NCI-H82 (cell line): ENCODE measurements at places on chromosomes 3 and 15.

DNA sequence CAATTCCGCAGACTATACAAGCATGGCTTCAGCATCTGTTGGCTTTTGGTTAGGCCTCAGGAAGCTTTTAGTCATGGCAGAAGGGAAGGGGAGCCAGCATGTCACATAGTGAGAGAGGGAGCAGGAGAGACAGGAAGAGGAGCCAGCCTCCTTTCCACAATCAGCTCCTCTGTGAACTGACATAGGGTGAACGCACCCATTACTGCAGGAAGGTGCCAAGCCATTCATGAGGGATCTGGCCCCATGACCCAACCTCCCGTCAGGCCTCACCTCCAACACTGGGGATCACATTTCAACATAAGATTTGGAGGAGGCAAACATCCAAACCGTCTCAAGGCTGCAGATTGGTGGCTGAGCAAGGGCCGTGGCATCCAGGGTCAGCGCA lies 106.3 kb downstream of the LRRK1 start:
- no peak for DNase-seq

- no peak for DNase-seq
These were observed 570.2 kb upstream of the ALCAM start for GRCh38 chr3:104796556-104796955.

GRCh38 chr15:95018888-95019545 lies 787.7 kb downstream of the MCTP2 start:
- no peak for DNase-seq

DNA sequence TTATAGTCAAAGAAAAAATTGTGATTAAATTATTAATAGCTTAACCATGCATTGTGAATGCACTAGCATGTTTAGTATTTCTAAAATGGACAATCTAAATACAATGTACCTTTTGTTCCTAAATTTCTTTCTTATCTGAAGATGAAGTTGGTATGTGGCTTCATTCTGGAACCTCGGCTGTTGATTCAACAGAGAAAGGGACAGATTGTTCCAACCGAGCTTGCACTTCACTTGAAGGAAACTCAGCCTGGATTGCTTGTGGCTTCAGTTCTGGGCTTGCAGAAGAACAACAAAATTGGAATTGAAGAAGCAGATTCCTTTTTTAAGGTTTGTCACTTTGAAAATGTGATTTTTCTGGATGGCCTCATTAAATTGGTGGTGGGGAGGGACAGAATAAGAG lies 32.6 kb downstream of the HPS3 start:
- no peak for DNase-seq

DNA sequence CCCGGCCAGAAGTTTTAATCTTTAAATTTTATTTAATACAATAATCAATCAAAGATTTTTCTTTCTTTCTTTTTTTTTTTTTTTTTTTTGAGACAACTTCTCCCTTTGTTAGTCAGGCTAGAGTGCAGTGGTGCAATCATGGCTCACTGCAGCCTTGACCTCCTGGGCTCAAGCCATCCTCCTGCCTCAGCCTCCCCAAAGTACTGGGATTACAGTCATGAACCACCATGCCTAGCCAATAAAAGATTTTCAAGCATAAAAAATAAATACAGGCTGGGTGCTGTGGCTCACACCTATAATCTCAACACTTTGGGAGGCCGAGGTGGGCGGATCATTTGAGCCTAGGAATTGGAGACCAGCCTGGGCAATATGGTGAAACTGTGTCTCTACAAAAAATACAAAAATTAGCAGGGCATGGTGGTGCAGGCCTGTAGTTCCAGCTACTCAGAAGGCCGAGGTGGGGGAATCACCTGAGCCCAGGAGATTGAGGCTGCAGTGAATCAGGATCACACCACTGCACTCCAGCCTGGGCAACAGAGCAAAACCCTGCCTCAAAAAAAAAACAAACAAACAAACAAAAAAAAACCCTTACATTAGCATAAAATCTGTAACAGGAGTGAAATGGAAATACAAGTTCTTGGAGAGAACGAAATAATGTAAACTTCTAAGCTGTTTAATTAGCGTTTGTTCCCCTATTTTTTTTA lies 29.1 kb upstream of the SRP14 start:
- DNase-seq: no peak

GRCh38 chr15:89168316-89168833 lies 53.0 kb downstream of the RLBP1 start:
- DNase-seq: peak; percentile 86

- no peak for DNase-seq
These were observed 6.4 kb downstream of the CELSR3 start for GRCh38 chr3:48656061-48656840.

- DNase-seq: peak; percentile 48
These were observed 65.6 kb downstream of the ABTB1 start for GRCh38 chr3:127738192-127738840.

DNA sequence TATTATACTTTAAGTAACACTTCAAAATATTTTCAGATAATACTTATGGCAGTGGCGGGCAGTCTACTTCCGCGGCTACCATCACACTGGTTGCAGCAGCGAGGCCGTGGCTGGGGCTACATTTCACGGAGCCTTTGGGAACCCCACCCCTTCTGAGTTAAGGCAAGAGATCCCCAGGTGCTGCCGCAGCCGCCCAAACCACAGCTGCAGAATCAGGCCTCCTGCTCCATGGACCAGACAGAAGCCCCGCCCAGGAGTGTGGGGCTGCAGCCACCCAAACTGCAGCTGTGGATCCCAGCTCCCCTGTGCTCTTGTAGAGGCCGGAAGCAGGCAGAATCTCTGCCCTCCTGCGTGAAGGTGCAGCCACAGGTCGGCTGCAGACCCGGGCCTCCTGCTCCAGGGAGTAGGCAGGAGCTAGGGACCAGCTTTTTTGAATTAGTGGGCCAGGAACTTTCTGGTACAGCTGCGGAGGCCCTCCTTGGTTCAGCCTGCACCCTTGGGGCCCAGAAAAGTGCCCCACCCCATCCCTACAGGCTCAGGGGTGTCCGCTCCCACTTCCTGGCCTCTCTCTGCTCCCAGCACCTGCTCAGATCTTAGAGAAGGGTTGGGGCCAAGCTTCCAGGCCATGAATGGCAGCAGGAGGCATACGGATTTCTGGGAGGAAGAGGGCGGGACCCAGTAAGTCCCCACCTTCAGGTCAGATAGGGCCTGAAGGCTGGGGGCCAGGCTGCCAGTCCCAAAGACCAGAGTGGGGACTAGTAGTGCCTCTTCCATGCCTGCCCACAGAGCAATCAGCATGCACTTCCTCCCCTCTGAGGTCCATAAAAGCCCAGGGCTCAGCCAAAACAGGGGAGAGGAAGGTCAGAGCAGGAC lies 1188.8 kb upstream of the CADM2 start:
- DNase-seq: no peak

DNA sequence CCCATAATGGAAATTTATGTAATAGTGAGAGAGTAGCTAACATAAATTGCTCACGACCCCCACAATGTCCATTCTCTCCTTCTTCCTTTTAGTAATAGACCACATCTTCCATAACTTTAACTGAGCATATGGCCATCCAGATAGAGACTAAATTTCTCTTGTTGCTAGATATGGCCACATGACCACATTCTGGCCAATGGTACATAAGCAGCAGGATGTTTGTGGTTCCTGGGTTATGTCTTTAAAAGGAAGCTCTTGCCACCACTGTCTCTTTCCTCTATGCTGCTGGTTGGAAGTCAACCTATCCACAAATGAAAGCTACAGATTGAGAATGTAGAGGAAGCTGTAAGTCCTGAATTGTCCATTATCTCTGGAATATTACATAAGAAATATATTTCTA lies 59.7 kb upstream of the NPHP3 start:
- DNase-seq: no peak

DNA sequence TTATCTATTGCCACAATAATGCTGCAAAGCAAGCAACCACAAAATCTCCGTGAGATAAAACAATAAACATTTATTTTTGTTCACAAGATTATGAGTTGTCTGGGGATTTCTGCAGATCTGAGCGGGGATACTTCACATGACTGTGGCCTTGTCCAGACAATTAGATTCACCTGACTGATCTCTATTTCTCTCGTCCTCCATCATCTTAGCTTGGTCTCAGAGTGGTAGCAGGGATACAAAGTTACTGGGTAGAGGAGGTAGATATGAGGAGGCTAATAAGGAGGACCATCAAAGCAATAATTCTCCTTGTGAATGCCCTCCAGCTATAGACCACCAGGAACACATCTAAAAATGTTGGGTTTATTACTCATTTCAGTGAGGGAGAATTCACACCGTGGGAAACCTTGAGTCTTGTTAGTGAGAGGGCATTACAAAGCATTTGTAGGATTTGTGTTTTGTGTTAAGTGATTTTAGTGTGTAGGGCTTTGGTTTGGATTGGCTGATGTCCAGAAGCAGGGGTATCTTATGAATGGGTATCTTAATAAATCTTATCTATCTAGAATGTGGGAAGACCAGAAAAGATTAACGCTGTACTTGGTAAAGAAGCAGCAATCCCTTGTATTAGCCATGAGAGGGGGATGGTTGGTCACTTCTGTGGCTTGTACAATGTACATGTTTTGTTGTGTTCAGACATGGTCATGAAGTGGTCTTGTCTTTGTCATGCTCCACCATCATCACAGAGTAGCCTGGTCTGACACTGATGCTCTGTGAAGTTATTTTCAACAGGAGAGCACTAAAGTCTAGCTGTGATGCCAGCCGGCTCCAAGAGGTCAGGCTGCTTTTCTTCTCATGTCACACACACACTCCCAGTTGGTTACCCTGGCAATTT lies 287.6 kb upstream of the STT3B start:
- no peak for DNase-seq

DNA sequence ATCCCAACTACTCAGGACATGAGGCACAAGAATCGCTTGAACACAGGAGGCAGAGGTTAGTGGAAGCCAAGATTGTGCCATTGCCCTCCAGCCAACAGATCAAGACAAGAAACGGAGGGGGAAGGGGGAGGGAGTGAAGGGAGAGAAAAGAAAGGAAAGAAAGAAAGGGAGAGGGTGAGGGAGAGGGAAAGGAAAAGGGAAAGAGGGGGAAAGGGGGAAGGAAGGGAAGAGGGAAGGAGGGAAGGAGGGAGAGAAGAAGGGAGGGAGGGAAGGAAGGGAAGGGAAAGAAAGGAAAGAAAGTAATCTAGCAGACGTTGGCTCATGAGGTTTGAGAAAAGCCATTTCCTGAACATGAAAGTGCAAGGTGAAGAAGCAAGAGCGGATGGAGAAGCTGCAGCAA lies 53.1 kb upstream of the SETMAR start:
- DNase-seq: no peak

DNA sequence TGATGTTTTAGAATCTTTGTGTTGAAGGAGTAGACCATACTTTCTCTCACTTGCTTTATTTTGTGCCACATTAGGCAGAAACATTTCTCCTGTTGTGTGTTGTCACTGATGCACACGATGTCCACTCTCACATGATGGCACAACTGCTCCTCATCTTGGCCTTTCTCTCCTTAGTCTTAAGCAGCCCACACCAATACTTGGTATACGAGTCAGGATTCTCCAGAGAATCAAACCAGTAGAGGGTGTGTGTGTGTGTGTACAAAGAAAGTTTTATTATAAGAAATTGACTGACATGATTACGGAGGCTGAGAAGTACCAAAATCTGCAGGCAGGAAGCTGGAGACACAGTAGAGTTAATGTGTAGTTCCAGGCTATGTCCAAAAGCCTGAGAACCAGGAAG lies 187.1 kb downstream of the ALCAM start:
- no peak for DNase-seq

- DNase-seq: peak; percentile 40
These were observed 6.9 kb upstream of the ALPK3 start for GRCh38 chr15:84810073-84810840.

DNA sequence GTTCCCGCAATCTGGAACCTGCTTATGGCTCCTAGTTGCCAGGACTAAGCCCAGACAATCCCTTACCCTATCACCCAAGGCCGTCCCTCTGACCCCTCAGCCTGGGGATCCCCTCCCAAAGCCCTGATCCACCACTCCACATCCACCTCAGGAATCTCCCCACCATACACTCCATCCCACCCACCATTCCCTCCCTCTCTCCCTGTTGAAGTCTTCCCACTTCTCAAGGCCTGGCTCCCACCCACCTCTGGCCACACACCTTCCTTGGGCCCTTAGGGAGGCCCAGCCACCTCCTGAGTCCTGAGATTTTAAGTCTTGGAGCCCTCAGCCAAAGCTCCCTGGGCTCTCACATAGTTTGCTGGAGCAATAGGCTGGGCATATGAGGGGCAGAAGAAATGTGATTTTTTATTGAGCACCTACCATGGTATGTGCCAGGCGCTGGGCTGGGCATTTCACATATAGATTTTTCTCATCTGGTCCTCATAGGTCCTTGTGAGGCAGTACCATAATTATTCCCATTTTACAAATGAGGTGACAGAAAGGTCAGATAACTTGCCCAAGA lies 48.1 kb downstream of the HCN4 start:
- DNase-seq: no peak

DNA sequence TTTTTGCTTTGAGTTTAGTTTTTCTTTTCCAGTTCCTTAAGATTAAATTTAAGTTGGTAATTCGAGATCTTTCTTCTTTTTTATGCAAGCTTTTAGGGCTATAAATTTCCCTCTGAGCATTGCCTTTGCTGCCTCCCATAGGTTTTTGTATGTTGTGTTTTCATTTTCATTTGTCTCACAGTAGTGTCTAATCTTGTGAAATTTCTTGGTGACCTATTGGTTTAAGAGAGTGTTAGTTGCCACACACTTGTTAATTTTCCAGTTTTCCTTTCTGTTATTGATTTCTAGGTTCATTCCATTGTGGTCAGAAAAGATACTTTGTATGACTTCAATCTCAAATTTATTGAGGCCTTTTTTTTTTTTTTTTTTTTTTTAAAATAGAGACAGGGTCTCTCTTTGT lies 18.3 kb upstream of the IL20RB start:
- DNase-seq: no peak

DNA sequence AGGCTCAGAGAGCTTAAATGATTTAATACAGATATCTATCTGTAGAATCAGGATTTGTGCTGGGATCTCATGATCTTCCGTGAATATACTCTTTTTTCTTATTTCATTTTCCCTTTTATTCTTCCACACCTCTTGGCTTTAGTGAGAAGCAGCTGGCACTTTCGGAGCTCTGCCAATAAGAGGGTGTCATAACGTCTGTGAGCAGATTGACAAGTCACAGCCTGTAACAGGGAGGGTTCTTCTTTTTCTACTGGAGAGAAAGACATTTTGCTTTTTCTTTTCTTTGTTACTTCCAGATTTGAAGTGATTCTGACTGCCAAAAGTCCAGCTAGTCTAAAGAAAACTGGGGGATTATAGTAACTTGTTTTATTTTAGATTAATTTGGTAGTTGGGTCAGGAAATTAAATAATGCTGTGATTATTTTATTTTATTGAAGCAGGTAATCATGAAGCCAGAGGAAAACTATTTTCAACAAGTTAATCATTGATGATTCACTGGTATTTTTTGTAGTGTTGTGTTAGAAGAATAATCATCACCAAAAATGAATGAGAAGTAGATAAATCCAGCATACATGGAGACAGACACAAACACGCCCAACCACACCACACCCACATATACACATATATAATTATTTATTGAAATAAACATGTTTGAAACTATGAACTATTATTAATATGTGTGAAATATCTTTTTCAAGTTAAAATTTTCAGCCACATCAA lies 69.8 kb downstream of the TNFAIP8L3 start:
- DNase-seq: peak; percentile 13

- no peak for DNase-seq
These were observed 52.7 kb upstream of the LMOD3 start for GRCh38 chr3:69174871-69175737.
